ENCODE measurements at places on chromosomes 5 and 9.

GRCh38 chr5:62509806-62510205, 68.8 kb upstream of the LRRC70 start:
- no peak for DNase-seq

GRCh38 chr9:89256642-89257041, 54.4 kb upstream of the CKS2 start:
- no peak for DNase-seq

- no peak for DNase-seq
These were observed 266.2 kb downstream of the FBXL17 start for GRCh38 chr5:108115673-108116072.

DNA sequence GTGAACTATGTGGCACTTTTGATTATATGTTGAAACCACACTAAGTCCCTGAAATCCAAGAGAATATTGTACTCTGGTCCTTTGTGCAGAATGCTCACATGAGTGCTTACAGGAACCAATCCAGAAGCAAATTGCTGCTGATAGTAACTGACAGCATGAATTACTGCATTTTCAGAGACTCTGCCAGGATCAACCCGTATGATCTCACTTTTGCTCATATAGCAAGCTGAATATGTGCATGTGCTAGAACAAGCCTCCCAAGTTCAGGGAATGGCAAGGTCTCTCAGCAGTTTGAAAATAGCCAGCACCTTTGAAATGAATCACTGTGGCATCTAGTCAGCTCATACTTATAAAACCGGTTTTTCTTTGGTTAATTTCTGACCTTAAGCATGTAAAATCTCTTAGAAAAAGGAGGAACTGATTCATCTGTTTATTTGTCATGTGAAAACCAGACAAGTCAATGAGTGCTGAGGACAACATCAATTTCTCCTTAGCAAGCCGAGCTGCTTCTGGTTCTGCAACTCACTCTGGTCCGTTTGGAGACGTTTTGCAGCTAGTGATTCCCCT, 215.7 kb upstream of the ELL2 start:
- DNase-seq = peak; percentile 48

DNA sequence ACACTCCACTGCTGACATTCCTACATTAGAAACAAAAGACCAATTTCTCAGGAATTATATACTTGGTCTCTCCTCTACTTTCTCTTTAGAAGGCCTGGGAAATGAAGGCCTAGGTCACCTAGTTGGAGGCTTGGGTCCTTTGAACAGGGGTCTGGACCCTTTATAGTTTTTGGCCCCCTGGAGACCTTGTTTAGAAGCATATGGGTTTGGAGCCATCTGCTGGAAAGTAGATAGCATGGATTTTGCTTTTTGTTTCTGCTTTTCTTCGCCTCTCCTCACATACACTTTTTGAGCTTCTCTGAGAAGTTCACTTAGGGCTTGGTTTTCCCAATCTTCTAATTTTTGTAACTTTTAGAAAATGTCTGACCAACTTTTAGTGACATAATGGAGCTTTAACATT, 67.1 kb upstream of the CDK20 start:
- DNase-seq = no peak

- DNase-seq = no peak
These were observed 96.3 kb upstream of the RANBP3L start for GRCh38 chr5:36397901-36398536.

- no peak for DNase-seq
These were observed 150.4 kb downstream of the C5orf15 start for GRCh38 chr5:133818031-133818431.

DNA sequence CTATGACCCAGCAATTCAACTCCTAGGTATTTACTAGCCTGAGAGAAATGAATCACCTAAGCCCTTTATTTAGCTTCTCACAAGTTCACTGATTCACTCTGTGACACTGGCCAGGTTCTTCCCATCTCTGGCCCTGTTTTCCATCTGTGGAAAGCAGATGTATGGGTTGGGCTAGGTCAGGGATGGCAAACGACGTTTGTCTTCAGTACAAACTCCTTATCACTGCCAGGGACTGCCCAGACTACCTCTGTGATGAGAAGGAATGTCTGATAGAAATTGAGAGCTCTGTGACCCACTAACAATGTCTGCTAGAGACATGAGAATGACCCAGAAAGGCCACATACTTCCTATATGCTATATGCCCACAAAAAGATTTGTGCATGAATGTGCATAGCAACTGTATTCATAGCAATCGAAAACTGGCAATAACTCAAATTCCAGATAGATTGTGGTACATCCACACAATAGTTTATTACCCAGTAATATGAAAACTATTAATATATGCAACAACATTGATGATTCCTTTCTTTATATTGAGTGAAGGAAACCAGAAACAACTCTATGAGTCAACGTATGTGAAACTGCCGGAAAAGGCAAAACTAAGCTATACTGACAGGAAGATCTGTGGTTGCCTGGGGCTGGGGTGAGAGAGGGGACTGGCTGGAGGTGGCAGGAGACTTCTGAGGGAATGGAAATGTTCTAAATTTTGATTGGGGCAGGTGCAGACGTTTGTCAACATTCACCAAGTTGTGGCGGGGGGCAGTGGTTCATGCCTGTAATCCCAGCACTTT, 32.0 kb upstream of the ADAM19 start:
- no peak for DNase-seq

Data from urinary bladder (tissue), 4 donors.